HCT116 (cell line): ENCODE measurements at places on chromosomes 7 and 10. TPM values are rescaled to one million over a fixed set of nuclear protein-coding genes. Genes with fewer than 3 reads are reported as not detected.
A peak's percentile ranks its signal among the peaks of the same experiment; 100 is the strongest.

DNA sequence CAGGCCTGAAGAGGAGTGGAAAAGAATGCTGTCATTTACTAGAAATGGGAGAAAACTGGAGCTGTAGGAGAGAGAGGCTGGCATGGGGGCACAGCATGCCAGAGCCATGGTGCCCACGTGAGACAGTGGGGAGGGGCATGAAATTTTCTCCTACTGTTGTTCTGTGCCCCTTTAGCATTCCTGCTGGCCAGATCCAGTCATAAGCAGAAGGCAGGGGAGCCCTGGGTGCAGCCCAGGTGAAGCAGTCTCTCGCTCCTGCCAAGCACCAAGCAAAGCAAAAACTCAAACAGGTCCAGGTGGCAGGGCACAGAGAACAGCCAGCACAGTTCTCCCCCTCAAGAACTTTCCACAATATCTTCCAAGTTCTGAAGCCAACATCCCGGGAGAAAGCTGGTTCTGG, 383.2 kb downstream of the TCERG1L start:
- DNase-seq: no peak

DNA sequence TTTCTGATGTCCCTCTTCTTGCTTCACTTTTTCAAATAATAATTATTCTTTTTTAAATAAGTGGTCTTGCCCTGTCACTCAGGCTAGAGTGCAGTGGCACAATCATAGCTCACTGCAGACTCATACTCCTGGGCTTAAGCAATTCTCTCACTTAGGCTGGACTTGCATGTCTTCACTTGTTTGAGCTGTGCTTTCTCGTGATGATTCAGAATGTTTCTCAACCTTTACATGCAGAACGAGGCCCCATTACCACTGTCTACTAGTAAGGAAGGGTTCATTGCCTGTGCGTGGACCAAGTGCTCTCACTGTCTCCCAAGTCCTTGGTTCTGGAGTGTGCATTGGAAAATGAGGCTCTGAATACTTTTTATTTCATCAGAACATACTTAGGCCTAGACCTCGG, 468.6 kb upstream of the COBL start:
- no peak for DNase-seq

DNA sequence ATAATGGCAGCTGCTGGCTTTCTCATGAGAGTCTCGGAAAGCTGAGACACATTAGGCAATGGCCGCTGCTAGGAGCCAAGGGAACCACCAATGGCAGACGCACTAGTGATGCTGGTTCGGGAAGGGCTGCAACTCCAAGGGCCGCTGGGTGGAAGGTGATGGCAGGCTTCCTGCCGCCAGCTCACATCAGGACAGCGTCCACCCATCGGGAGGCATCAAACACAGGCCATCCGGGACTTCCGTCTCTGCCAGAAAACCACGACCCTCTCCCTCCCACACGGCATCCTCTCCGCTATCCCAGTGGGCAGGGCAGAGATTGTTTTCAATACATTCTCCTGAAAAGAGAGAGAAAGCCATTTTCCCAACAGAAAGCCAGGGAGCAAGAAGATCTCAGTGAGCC, 27.5 kb upstream of the EGFR start:
- no peak for DNase-seq

DNA sequence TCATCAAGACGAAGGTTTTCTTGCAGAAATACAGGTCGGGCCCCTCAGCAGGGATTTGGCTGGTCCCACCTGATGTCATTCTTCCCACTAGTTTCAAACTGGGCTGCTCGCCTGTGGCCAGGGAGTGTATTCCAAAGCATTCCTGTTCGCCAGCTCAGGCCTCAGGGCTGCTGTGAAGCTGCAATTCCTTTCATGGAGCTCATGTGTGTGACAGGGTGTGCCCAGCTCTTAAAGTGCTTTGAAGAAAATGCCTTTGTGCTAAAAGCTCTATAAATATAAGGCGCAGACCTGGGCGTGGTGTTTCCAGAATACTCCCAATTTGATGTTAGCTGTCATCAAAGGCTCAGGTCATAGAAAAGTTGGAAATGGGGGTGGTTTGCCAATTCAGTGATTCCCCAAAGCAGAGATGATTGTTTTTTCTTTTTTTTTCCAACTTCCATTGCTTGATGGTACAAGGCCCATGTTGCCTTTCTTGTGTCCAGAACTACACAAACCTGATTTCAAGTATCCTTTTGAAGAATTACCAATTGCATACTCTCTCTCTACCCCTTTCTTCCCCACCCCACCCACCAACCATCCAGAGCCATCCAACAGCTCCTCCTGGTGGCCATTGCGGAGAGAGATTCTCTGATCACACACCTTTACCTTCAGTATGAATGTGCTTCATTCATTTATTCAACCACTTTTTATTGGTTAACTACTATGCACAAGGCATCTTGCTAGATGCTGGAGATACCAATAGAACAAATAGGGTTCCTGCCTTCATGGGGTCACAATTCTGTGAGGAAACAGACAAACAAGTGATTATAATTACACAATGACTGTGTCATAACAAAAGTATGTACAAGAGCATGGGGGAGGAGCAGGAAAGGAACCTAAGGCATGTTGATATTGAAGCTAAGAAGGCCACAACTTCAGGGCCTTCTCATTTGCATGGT, 297.3 kb upstream of the LYZL1 start:
- DNase-seq: peak; percentile 76

DNA sequence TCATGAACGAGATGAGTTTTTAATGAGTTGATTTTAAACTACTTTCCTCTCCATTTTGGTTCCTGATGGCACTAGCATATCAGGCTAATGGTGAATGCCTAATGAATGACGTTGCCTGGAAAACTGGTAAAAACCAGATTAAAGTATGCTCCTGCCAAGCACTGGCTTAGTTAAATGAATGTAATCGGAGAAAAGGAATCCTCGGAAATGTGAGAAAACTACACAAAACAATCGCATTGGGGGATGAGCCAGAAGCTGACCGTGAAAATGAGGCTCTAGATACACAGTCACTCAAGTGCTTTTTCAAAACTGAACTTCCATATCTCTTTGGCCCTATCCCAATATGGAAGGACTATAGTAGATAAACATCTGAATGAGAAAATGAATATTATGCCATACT, 153.8 kb upstream of the COL1A2 start:
- DNase-seq: no peak

DNA sequence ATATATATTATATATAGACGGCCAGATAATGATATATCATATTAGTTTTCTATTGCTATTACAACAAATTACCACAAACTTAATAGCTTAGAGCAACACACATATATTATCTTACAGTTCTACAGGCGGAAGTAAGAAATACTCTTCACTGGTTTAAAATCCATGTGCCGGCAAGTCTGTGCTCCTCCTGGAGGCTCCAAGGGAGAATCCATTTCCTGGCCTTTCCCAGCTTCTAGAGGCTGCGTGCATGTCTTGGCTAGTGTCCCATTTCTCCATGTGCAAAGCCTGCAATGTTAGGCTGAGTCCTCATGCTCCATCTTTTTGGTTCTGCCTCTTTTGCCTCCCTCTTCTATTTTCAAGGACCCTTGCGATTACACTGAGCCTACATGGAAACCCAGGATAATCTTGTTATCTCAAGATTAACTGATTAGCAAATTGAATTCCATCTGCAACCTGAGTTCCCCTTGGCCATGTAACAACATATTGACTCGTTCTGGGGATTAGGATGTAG, 23.9 kb upstream of the PNLIPRP3 start:
- DNase-seq: no peak

GRCh38 chr10:72056113-72056512, 32.2 kb downstream of the SPOCK2 start:
- no peak for DNase-seq

DNA sequence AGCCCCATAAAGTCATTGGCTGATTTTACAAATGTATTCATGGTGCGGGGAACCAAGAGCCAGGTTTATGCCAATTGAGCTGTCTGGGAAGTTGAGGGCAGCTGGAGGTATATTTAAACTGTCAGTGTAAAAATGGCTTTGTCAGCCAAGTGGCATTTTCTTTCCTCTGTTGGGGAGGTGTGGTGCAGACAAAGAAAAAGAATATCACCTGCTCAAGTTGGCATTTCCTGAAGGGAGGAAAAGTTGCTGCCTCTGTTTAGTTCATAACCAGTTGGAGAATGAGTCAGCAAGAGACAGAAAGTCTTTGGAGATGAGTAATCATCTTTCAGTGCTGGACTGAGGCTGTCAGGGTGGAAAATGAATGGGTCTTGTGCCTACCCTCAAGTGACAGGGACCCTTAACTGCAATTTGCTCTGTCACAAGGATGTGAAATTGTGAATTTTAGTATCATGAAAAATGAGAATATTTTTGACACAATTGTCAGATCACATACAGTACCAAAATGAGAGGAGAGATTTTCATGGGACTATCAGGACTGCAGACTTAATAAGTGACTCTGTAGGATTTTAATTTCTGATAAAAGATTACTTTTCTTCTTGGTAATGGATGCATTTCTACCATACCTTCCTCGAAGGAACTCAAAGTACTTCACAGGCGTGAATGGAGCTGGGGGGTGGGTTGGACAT, 137.3 kb downstream of the ANLN start:
- DNase-seq: peak; percentile 44

TEX36 gene
- total RNA-seq: 0.25 TPM

TRAPPC14 gene
- total RNA-seq: 23.2 TPM

CPED1 gene
- 1.2 TPM for total RNA-seq

SORCS3 gene
- not detected for total RNA-seq

BTBD16 gene
- total RNA-seq: 0.27 TPM
